Smooth muscle cell of trachea (primary cell): ENCODE measurements at places on chromosomes 13 and 19. TPM values are rescaled to one million over a fixed set of nuclear protein-coding genes. Genes with fewer than 3 reads are reported as not detected.

The PNMA8A gene
- 2.5 and 17.3 TPM in 2 replicates for total RNA-seq

The PLK5 gene
- total RNA-seq = 0.17 TPM in 1 of 2 replicates, not detected in the other

The S1PR4 gene
- total RNA-seq = under 0.01 TPM in 1 of 2 replicates, not detected in the other

The TNNI3 gene
- 0.66 TPM in 1 of 2 replicates, not detected in the other for total RNA-seq

The MCEMP1 gene
- not detected in 2 replicates for total RNA-seq

The RGL3 gene
- 5.1 and 5.3 TPM in 2 replicates for total RNA-seq

The ZNF536 gene
- total RNA-seq = 0.29 and 0.99 TPM in 2 replicates

The SELENOV gene
- 0.33 TPM in 1 of 2 replicates, not detected in the other for total RNA-seq

The C19orf81 gene
- total RNA-seq = not detected in 2 replicates

The CYP2S1 gene
- 1.8 and 5.7 TPM in 2 replicates for total RNA-seq

The EBI3 gene
- 0.83 TPM in 1 of 2 replicates, not detected in the other for total RNA-seq

The C19orf18 gene
- 0.17 TPM in 1 of 2 replicates, not detected in the other for total RNA-seq

The CFAP97D2 gene
- total RNA-seq = not detected in 2 replicates

The ZNF805 gene
- 24.1 and 28.6 TPM in 2 replicates for total RNA-seq

The KCNN1 gene
- 0.15 and 0.50 TPM in 2 replicates for total RNA-seq

The WDR87 gene
- under 0.01 TPM in 1 of 2 replicates, not detected in the other for total RNA-seq

The RNF17 gene
- total RNA-seq = 0.17 TPM in 1 of 2 replicates, not detected in the other

The CGB8 gene
- total RNA-seq = not detected in 2 replicates

The CD70 gene
- not detected in 2 replicates for total RNA-seq

The COMP gene
- total RNA-seq = 0.15 and 0.17 TPM in 2 replicates

The USHBP1 gene
- total RNA-seq = 0.15 TPM in 1 of 2 replicates, not detected in the other

The ANGPTL8 gene
- not detected in 2 replicates for total RNA-seq

The FFAR2 gene
- not detected in 2 replicates for total RNA-seq

The CGB7 gene
- not detected in 2 replicates for total RNA-seq

The C19orf33 gene
- total RNA-seq = not detected in 2 replicates

The MAP4K1 gene
- total RNA-seq = 0.33 and 0.58 TPM in 2 replicates

The ICAM5 gene
- 2.6 and 4.0 TPM in 2 replicates for total RNA-seq

The LRP3 gene
- 36.2 and 60.9 TPM in 2 replicates for total RNA-seq

The GJB2 gene
- 0.29 and 0.33 TPM in 2 replicates for total RNA-seq

The THSD1 gene
- total RNA-seq = 6.0 and 8.3 TPM in 2 replicates

The SLC7A10 gene
- total RNA-seq = not detected in 2 replicates

The CCDC169 gene
- 4.1 and 6.7 TPM in 2 replicates for total RNA-seq

The NRTN gene
- 0.50 TPM in 1 of 2 replicates, not detected in the other for total RNA-seq

The TPRX2 gene
- not detected in 2 replicates for total RNA-seq

The GPC5 gene
- total RNA-seq = under 0.01 TPM in 1 of 2 replicates, not detected in the other

The TTC9B gene
- total RNA-seq = 0.17 TPM in 1 of 2 replicates, not detected in the other

The ADGRL1 gene
- total RNA-seq = 2.0 and 5.0 TPM in 2 replicates

The NBEA gene
- 6.8 and 7.4 TPM in 2 replicates for total RNA-seq

The NFIC gene
- total RNA-seq = 93.5 and 113 TPM in 2 replicates

The GAPDHS gene
- total RNA-seq = 0.17 TPM in 1 of 2 replicates, not detected in the other

The GGACT gene
- 4.0 and 6.5 TPM in 2 replicates for total RNA-seq

The TBXA2R gene
- 2.8 and 2.9 TPM in 2 replicates for total RNA-seq
